ENCODE measurements at places on chromosomes 16 and 17.

DNA sequence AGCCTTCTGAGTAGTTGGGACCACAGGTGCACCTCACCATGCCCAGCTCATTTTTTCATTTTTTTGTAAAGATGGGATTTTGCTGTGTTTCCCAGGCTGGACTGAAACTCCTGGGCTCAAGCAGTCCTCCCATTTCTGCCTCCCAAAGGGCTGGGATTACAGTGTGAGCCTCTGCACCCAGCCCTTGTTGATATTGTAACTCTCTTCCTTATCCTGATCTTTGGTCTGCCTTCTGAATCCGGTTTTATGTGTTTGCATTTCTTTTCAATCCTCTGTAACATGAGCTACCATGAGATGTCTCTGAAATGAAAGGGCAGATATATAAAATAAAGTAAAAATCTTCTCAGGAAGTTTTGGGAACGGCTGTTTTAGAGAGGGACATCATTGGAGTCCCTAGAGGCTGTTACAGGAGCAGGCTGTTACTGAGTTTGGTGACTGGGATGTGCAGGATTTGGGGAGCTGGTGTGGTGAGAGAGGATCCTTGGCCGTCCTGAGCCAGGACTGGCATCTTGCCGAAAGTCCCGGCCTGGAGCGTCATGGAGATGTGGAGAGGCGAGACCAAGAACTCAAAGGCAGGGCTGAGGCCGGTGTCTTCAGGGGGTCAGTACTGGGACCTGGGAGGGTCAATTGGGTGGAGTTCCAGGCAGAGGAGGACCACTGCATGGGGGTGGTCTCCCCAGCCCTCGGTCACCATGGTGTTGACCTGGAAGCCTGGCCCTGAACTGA is 39.4 kb downstream of the ATP2C2 start:
- DNase-seq, result no peak

- DNase-seq, result no peak
These were observed 13.1 kb upstream of the LASP1NB start for GRCh38 chr17:38912221-38912813.

- no peak for DNase-seq
These were observed 119.3 kb upstream of the WSCD1 start for GRCh38 chr17:5950878-5951277.

GRCh38 chr17:44587339-44587738 is 30.1 kb downstream of the FZD2 start:
- no peak for DNase-seq

DNA sequence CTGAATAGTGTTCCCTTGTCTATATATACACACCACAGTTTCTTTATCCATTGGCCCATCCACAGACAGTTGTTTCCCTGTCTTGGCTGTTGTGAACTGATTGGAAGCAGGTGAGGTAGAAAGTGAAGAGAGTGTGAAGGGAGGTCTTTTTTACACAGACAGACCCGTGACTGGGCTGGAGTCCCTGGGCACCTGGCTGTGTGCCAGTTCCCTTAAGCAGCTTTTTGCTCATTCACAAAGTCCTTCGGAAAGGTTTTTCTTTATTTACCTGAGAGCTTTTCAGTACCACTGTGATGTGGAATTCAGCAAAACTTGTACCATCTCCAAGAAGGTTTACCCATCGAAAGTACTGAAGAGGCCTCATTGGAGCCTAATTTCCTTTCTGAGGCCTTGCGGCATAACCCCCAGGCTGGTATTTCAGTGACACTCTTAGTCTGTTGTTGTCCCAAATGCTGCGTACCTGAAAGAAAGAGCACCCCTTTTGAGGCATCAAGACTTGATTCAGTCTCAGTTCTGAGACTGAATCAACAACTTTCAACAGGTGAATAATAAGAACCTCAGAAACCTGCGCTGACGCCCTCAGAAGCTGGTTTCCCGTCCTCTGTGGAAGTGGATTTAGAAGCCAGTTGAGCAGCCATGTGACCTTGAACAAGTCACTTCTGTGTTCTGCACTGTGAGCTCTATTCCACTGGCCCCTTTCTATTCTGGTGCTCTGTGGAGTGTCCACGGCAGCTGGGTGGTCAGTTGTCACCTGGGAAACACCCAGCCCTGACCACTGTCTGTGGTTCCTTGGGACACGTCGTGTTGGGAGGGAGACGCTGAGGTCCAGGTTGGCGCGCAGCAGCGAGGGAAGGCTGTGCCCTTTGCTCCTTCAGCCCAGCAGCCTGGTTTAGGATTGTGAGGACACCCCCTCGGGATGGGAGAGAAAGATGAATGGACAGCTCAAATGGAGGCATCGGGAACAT is 53.9 kb upstream of the CRISPLD2 start:
- DNase-seq, result no peak

- DNase-seq, result no peak
These were observed 27.9 kb downstream of the CDR2 start for GRCh38 chr16:22346483-22346882.

GRCh38 chr16:29996766-29997250 is 767 bp downstream of the INO80E start:
- no peak for DNase-seq

- no peak for DNase-seq
These were observed 106.9 kb downstream of the RGS9 start for GRCh38 chr17:65243838-65244625.

- no peak for DNase-seq
These were observed 69.8 kb downstream of the MRTFB start for GRCh38 chr16:14140923-14141322.

DNA sequence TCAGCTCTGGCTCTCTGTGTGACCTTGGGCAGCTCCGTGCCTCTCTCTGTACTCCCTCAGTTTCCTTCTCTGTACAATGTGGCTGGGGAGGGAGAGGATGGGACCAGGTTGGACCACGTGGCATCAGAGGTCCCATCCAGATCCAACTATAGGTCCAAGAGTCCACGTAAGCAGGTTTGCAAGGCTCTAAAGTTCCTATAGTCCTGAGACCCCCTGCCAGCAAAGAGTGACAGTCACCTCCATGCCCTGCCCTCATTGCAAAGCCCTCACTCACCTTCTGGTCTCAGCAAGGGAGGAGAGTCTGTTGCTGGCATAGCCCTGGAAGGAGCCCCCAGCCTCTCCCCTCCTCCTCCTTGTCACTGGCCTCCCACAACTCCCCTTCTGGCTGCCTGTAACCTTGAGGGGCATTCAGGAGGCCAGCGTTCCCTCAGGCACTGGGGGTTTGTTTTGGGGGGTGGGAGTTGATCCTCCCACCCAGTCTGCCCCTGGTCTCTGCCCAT is 6.1 kb upstream of the DRC7 start:
- DNase-seq, result no peak

- no peak for DNase-seq
These were observed 74.0 kb upstream of the HLF start for GRCh38 chr17:55190748-55191147.

DNA sequence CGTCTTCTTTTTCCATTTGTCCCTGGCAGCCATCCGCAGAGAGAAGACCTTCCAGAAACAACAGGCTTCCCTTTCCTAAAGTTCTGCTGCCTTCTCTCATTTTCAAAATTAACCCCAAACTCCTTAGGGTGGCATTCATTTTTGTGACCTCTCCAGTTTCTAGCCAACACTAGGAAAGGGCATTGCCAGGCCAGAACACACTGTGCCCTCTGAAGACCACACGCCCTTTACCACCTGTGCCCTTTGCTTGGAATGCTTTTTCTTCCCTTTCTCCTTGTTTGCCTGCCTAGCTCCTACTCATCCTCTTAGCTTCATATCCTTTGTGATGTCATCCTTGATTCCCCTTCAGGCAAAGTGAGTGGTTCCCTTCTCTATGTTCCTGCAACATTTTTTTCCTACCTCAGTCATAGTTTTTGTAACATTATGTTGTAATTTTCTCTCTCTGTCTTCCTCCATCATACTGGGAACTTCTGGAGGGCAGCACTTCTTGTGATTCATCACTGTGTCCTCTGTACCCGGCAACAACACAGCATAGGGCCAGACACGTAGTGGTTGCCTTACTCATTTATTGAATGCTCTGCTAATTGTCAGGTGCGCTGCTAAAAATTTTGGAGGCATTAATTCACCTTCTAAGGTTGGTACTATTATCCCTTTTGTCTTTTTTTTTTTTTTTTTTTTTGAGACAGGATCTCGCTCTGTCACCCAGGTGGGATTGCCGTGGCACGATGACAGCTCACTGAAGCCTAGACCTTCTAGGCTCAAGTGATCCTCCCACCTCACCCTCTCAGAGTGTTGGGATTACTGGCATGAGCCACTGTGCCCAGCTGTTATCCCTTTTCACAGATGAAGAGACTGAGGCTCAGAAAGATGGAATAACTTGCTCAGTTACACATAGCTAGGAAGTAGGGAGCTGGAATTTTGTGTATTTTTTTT is 1.0 kb downstream of the KAT8 start:
- no peak for DNase-seq

DNA sequence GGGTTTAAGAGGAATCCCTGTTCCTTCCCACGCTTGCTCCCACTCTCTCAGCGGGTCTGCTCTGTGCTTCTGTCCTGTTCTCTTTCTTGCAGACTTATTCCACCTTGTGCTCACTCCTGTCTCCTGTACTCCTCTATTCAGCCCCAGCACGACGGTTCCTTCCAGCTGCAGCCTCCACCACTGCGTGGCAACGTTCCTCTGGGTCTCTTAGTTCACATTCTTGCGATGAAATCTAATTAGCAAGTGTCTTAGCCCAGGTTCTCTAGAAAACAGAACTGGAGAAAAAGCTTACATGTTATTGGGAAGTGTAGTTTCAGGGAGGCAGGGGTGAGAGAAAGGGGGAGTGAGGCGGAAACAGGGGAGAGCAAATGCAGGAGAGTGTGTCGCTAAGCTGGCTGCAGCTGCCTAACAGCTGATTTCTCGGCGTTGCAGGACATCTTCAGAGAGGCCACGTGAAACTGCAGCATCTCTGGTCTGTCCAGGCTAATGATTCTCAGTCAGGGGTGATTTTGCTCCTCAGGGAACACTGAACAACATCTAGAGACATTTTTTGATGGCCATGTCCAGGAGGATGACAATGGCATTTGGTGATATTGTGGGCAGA is 213.2 kb upstream of the NLRP1 start:
- DNase-seq, result no peak

DNA sequence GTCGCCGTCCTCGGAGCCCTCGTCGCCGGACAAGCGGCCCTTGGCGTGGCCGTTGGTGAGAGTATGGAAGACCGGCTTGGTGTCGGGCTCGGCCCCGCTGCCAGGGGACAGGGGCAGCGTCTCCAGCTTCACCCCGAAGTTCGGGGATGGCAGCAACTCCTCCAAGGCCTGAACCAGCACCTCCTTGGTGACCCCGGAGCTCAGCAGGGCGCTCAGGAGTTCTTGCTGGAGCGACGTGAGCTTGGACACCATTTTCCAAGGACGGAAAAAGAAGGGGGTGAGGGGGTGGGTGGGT is 279 bp downstream of the HNF1B start:
- no peak for DNase-seq

DNA sequence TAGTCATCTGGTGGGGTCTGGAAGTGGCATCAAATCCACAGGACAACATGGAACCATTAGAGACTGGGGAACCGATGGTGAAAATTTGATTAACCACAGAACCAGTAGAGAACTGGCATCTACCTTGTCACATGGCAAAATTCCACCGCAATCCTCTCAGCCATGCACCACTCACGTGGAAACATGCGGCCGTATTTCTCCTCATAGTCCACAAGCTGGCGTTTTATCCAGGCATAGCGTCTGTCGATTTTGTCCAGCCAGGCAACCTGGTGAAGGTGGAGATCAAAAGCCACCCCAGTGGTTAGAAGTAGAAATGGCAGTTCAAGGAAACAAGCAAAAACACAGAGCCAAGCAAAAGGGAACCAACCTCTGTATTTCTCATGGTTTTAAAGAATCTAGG is 87.6 kb downstream of the VPS53 start:
- no peak for DNase-seq

DNA sequence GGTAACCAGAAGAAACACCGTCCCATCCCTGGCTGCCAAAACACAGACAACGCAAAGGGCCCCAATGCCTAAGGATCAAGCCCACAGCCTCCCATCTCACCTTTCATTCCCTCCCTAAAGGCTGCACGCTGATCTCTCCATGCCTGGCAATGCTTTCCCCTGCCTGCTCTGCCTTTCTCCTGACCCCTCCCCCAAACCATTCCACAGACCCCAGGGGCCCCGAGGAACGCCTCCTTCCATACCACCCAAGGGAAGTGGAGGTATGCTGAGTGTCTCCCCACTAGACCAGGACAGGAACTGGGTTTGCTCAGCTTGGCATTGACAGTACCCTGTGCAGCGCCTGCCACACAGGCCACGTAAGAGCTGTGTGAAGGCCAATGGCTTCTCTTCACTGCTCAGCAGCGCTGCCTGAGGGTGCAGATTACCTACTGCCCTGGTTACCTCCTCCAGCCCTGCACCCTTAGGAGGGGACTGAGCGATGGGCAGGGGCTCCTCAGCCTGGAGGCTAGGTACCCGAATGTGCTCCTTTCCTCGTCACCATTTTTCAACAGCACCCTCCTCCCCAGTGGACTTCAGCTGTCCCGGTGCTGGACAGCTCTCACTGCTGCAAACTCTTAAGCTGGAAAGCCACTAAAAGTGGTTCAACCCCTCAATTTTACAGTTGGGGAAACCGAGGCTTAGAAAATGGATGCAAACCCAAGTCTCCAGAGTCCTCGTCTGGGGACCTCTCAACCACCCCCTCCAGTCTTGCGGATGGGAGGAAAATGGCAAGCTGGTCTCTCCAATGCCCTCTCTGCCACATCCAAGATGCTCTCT is 45.0 kb downstream of the SRCIN1 start:
- DNase-seq, result no peak

DNA sequence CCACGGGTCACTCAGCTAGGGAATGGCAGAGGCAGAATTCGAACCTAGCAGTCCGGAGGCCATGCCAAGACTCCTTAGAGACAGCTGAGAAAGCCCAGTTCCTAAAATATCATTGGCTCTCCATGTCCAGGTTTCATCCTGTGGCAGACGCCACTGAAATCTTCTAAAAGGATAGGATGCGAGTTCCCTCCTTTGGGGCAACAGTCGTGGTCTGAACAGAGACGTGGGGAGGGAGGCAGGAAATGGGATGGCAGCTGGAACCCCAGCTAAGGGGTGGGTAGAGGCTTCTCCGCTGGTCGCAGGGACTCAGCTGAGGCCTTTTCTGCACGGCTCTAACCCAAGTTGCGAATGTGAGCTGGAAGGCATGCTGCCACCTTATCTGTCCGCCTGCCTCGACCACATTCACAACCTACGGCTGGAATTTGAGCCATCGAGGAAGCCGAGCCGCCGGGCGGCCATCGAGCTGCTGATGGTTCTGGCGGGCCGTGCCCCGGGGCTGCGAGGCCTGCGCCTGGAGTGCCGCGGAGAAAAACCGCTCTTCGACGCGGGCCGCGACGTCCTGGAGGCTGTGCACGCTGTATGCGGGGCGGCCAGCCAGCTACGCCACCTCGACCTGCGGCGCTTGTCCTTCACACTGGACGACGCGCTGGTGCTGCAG is 1.9 kb upstream of the HSF4 start:
- no peak for DNase-seq
